RPMI8226 (cell line): ENCODE measurements at places on chromosomes 13 and 19.

DNA sequence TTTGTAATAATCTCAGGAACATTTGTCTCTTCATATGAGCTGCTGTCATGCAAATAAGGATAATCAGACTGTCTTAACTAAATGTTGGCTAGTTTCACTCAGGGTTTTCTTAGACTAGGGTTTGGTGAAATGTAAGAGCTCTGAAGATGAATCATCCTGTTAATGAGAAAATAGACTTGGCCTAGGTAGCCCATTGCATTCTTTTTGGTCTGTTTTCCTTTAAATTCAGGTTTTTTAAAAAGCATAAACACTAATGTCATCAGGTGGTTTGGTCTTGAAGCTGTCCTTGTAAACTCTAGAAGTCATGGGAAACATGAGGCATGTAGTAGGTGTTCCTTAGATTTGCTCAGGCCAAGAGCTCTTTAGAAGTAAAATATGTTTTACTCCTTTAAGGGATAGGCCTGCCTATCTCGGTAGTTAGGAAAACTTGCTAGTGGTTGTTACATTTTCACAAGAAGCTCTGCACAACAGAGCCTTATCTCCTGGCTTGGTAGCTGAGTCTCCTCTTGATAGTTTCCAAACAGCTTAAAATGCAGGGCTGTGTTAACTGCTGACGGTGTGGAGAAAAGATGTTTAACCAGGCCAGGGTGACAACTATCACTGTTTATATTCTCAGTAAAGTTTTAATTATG is 62.0 kb upstream of the C1QTNF9B start:
- DNase-seq: no peak

- DNase-seq: no peak
Measured at GRCh38 chr19:48487544-48487943, 18.4 kb downstream of the CYTH2 start.

DNA sequence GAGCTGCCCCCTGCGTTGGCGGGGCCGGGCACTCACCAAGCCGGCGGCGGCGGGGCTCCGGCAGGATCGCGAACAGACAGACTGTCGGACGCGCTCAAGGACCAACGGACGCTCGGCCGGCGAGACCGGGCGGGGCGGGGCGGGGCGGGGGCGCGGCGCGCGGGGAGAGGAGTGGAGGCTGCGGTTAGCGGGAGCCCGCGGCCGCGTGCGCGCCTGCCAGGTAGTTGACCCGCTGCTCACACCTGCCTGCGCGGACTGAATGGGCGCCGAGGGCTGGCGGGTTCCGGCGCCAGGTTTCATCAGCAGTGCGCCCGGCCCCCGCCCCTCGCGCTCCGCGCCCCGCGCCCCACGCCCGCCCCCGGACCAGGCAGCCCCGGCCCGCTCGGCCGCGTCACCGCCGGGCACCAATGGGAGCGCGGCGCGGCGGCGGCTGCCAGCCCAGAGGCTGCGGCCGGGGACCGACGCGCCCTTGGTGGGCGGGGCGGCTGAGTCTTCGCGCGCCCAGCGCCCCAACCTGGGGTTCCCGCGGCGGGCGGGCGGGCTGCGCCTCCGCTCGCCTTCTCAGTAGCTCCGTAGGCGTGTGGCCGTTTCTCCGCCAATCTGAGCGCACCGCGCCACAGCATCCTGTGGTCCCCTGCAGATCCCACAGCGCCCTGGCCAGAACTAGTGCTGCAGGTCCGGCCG is at the start of gene SLC7A1:
Gene SLC7A1, minus strand, starts transcription at position 309 of the 684 bp plus-strand sequence. CDS start 59,500 bp downstream, outside the sequence.
- peak; percentile 90 for DNase-seq

DNA sequence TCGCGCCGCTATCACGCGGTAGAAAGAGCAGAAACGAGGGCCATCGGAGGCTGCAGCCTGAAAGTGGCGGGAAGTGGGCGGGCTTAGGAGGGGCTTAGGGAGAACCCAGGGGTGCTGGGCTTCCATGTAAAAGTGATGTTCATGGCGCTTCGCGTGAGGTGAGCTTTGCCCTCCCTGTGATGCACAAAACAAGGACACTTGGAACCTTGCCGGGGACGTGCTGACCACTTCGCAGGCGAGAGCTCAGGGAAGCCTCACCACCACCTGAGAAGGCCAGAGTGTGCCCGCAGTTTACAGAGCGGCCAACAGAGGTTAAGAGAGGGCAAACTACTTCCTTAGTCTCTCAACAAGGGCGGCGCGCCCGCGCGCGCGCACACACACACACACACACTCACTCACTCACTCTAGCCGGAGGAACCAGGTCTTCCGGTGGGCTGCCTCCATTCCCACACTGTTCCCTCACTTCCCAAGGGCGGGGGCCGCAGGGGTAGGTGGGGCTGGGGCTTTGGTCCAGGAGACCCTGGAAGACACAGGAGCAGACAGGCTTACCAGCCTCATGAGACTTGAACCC is 651 bp downstream of the GAPDHS start:
- DNase-seq: peak; percentile 67
